ENCODE measurements at places on chromosomes 2 and 18.
A peak's percentile ranks its signal among the peaks of the same experiment; 100 is the strongest.

GRCh38 chr2:218009765-218010139 lies 7.0 kb upstream of the TNS1 start:
- no peak for DNase-seq

DNA sequence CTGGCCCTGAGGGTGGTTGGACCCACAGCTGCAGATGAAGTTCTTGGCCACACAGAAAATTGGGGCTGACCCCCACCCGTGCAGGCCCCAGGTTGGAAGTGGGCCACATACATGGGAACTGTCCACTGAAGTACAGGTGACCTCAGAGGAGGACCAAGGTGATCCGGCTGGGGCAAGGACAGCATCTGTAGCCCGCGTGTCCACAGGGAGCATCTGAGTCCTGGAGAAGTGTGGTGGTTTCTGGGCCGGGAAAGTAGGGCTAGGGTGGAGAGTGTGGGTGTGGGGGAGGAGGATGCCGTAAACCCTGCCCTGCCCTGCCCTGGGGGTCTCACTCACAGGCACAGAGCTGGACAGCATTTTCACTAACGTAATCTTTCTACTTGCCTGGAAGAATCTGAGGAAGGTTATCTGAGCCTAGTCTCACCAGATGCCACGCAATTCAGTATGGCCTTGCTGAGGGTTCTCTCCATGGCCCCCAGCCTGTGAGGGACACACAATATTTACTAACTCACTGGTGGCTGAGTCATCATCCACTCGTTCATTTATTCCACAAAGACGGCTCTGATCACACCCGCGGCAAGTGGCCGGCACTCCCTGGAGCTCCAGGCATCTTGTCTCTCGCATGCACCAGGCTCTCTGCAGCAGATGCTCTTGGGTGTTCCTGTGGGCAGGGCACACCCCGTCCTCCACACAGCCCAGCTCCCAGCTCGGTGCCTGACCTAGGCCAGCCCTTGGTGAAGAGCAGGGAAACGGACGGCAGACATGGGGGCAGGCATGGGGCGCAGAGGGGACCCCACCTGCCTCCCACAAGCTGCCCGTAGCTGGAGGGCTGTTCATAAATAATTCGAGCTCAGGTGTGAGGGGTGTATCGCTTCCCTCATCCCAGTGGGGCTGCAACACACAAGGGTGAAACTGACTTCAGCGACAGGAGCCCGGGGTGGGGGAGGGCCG lies 51.2 kb downstream of the INHBB start:
- no peak for DNase-seq

- DNase-seq = no peak
Observed at GRCh38 chr18:12306752-12307700, 1.0 kb upstream of the TUBB6 start.

GRCh38 chr18:24825397-24825796 lies 365.0 kb downstream of the HRH4 start:
- DNase-seq = no peak

- no peak for DNase-seq
Observed at GRCh38 chr2:15640261-15640711, 48.6 kb downstream of the DDX1 start.

GRCh38 chr2:169069341-169069740 lies at the start of gene DHRS9:
Gene DHRS9 (plus strand): TSS chr2:169069563. CDS start chr2:169081582, 12,019 bp downstream.
- no peak for DNase-seq

- DNase-seq = no peak
Observed at GRCh38 chr2:42118754-42119569, 50.2 kb upstream of the EML4 start.

DNA sequence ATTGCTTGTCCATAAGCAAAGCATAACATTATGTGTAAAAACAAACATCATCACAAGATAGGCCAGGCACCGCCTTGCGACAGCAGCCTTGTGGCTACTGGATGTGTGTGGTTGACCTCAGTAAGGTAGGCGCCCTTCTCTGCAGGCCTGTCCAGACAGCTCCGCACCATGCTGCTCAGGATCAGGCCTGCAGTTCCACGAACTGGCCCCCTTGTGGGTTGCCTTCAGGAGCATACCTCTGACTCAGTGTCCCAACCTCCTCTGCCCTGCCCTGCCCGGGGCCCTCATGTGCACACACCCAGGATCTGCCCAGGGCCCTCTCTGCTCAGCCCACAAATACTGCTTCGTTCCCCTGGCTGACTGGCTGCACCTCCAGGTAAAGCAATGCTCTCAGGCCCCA lies 16.1 kb upstream of the ZNF236 start:
- no peak for DNase-seq

- no peak for DNase-seq
Observed at GRCh38 chr18:65091744-65092329, 659.0 kb upstream of the CDH7 start.

DNA sequence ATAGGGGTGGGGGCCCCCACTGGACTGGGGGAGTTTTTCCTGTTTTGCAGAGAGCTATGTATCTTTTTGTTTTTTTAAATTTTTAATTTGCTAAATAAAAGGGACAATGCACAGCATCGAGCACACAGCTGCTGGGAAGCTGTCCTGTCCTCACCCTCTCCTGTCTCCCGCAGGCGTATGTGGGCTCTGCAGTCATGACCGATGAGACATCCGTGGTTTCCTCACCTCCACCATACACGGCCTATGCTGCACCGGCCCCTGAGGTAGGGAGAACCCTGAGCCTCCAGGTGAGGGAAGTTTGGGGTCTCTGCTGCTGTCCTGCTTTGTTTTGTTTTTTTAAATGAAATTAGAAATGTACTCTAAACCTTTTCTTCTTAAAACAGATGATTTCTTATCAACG lies 27.6 kb downstream of the PLEKHB2 start:
- no peak for DNase-seq

DNA sequence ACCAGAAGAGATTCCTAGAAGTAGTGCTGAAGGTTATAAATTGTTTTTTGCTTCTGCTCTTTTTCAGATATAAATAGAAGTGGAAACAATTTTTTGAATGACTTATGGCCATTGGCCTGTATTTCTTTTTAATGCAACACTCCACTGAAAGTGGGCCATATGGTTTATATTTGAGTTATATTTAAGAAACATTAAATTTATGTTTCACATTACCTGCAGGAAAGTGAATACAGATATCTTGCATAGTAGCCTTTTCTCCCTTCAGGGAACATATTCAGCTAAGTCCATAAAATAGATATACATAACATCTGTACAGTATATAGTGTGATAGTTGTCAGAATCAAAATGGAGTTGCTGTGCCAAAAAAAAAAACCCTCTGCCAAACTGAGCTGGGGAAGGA lies 53.1 kb upstream of the EFEMP1 start:
- no peak for DNase-seq

DNA sequence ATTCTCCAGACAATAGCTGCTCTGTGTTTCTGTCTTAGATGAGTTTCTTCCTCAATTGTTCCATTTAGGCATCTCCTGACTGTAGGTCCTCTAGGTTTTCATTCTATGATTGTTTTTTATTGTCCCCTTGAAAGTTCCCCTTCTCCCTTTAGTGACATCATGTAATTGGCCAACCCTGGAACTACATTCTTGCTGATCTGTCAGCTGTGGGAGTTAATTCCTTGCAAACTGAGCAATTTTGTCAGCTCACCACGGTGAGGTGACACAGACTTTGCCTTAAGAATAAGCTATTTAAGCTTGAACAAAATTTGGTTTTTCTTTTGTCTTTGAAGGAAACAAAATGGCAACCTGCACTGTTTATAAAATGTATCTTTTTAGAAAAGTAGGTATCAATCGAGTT lies 95.9 kb downstream of the TXNL1 start:
- no peak for DNase-seq

- DNase-seq = no peak
Observed at GRCh38 chr18:9348766-9349165, 14.2 kb downstream of the TWSG1 start.

GRCh38 chr2:148122788-148123187 lies 101.9 kb downstream of the MBD5 start:
- DNase-seq = no peak

DNA sequence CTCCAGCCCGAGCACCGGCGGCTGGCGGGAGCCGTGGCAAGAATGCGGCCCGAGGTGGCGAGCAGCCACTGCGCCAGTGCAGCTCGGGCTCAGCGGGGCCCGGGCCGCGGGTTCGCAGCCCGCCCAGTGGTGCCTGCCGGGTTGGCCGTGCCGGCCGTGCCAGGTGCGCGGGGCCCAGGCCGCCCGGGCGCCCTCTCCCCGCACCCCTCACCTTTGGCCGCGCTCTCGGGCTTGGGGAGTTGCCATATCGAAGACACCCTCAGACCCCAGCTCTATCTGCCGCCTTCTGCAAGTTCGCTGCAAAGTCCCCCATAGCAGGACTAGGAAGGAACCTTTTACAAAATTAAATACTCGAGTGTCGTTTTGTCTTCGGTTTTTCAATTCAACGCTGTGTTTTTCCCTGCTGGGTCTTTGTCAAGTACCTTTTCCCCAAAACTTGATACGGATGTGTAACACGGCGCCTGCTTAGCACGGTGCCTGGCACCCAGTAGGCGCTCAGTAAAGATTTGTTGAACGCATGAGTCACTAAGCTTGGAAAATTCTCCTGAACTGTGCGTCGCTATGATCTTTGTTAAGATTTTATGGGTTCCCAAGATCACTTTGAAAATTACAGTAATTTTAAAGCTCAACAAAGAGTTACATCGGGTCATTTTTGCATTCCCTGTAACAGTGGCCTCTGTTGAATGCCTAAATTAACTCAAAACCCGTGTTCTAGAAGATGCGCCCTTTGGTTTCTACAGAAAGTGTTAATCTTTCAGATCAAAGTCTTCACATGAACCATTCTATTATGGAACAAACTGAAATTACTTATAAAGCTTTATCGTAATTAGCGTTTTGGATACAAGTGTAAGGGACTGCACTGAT lies 750 bp downstream of the STRADB start:
- no peak for DNase-seq

DNA sequence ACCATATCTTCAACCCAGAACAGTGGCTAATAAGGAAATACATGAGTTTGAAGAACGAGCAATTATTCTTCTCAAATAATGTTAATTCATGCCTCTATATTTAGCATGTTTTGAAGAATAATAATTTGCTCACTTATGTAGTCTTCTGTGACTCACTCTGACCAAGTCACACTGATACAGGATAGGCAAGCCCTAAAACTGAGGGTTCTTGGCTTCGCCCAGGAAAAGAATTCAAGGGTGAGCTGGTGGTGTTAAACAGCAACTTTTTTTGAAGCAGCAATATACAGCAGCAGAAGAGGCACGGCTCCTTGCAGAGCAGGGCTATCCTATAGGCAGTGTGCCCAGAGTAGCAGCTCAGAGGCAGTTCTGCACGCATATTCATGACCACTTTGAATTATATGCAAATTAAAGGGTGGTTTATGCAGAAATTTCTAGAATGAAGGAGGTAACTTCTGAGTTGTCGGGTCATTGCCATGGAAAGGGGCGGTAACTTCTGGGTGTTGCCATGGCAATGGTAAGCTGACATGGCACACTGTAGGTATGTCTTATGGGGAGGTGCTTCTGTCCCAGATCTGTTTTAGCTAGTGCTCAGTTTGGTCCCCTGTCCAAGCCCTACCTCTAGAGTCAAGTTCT lies 200.6 kb downstream of the RND3 start:
- DNase-seq = no peak

GRCh38 chr2:187435078-187435477 lies 13.0 kb downstream of the CALCRL start:
- DNase-seq = no peak

- no peak for DNase-seq
Observed at GRCh38 chr2:36509075-36509474, 88.9 kb downstream of the FEZ2 start.

- no peak for DNase-seq
Observed at GRCh38 chr2:17620841-17621240, 80.3 kb downstream of the VSNL1 start.

- no peak for DNase-seq
Observed at GRCh38 chr2:86764661-86765309, 25.9 kb downstream of the CD8A start.

- DNase-seq = no peak
Observed at GRCh38 chr18:58370612-58371011, 258.3 kb downstream of the ALPK2 start.

- DNase-seq = no peak
Observed at GRCh38 chr18:54127759-54128378, 96.6 kb downstream of the MBD2 start.

GRCh38 chr2:211690736-211691135 lies 847.9 kb downstream of the ERBB4 start:
- DNase-seq = no peak

- peak; percentile 14 for DNase-seq
Observed at GRCh38 chr2:44244135-44244871, 31.0 kb upstream of the SLC3A1 start.

GRCh38 chr2:26617588-26618083 lies 23.5 kb downstream of the CIB4 start:
- no peak for DNase-seq

GRCh38 chr18:11074889-11075288 lies 74.5 kb downstream of the PIEZO2 start:
- DNase-seq = no peak

DNA sequence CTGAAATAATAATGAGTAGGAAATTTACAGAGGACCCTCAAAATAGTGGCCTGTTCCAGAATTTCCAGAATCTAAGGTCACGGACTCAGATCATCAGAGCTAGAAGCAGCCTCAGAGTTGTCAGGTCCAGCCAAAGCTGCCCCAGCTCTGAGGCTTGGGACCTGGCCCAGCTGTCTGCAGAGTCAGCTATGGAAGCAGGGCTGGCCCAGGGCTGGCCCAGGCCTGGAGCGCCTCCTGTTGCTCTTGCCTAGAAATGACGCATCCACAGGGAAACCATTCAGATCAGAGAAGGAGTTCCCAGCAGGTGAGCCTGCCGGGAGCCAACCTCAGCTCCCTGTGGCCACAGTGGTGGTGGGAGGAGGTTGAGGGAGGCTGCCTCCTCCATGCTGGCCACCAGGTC lies 106.7 kb upstream of the ARL4C start:
- DNase-seq = no peak

- no peak for DNase-seq
Observed at GRCh38 chr2:120898961-120899750, 163.5 kb downstream of the GLI2 start.

- no peak for DNase-seq
Observed at GRCh38 chr2:222034058-222034457, 264.7 kb downstream of the PAX3 start.

GRCh38 chr2:9002637-9003365 lies 683 bp downstream of the MBOAT2 start:
- no peak for DNase-seq

- DNase-seq = no peak
Observed at GRCh38 chr2:17229414-17229813, 288.8 kb downstream of the RAD51AP2 start.

GRCh38 chr2:119523383-119523951 lies 816 bp downstream of the SCTR start:
- no peak for DNase-seq

DNA sequence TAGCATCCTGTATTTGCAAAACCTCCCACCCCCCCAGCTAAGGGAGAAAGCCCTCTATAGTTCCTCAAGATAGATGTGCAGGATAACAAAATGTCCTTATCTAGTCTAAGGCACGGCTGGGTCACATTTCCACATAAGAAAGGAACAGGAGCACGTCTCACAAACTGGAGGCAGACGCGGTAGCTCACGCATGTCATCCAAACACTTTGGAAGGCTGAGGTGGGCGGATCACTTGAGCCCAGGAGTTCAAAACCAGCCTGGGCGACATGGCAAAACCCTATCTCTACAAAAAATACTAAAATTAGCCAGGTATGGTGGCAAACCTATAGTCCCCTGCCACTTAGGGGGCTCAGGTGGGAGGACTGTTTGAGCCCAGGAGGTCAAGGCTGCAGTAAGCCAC lies 9.3 kb downstream of the SF3B1 start:
- no peak for DNase-seq

GRCh38 chr2:23434721-23435121 lies 49.7 kb downstream of the KLHL29 start:
- no peak for DNase-seq

- DNase-seq = no peak
Observed at GRCh38 chr2:71927757-71928715, 219.6 kb downstream of the CYP26B1 start.
